BJ (cell line): ENCODE measurements at places on chromosomes 12 and 14.

- no peak for DNase-seq
Observed at GRCh38 chr12:5032821-5033220, 10.9 kb upstream of the KCNA5 start.

GRCh38 chr12:122309564-122310121 lies 43.3 kb upstream of the VPS33A start:
- no peak for DNase-seq

DNA sequence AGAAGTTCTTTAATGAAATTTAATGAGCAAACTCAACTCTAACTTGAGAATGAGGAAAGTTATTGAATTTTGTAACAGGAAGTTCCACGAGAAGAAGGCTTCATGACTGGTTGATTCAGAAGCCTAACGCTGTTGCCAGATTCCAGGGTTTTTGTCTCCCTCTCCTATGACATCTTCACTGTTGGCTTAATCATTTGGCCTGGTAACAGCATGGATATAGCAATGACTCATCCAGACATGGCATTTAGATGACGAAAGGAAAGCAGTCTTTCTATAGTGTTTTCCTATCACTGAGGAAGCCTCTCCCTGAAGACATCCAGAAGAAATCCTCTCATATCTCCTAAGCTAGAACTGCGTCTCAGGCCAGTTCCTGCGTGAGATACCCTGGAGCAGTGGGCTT lies 9.4 kb upstream of the KCNA1 start:
- DNase-seq = no peak

DNA sequence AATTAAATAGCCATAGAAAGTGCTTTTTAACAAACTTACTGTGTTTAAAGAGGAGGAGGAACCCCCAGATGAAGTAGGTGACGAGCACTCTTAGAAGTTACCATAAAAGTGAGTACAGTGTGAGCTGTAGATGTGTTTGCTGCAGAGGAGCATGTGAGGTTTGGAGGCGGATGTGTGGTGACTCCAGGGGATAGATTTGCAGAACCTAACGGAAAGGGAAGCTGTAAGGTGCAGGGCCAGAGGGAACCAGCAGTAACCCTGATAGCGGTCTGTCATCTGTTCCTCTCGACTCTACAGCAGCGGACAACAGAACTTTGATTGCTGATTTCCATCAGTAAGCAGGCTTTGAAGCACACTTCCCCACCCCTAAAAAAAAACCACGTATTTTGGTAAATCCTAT lies 5.2 kb downstream of the CALM1 start:
- no peak for DNase-seq

DNA sequence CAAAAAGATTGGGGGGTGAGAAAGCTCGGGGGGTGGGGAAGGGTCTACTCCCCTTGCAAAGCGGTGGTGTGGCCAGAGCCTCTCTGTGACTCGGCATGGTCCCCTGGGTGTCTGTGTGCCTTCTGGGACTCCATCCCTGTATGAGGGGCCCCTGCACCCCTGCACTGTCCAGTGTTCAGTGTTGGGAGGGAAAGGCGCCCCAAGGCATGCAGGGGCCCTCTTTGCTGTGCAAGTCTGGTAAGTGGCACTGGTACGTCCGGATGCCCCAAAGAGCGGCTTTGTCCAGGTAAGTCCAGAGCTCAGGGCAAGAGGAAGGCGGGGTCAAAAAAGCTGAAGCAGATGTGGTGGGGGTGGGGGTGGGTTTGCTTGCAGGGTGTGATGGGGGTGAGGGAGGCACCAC lies 23.7 kb downstream of the RTL1 start:
- DNase-seq = no peak

GRCh38 chr12:97837401-97837800 lies 374.8 kb downstream of the RMST start:
- DNase-seq = no peak

- no peak for DNase-seq
Observed at GRCh38 chr12:11830307-11830801, 180.9 kb downstream of the ETV6 start.

DNA sequence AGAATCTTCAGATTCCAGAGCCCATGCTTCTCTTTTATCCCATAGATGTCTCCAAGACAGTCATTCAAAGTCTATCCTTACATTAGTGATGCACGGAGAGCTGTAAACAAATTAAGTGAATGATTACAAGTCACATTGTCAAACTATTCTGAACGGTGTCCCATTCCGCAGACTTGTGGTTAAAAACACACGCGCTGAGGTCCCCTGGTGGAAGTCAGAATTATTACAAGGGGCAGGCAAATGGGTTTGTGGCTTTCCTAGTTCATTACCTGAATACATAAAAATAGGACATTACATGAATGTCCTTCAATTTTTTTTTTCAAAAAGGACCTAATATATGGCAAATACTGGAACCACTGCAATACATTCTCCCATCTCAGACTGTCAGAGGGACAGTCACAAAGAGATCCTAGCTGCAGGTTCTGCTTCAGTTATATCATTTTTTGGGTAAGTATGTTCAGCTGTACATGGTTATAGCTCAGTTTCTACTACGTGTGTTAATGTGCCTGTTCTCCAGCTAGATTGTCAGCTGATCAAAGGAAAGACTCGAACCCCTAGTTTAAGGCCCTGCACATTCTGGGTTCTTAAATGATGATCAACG lies 53.1 kb upstream of the STON2 start:
- no peak for DNase-seq
